ENCODE measurements at places on chromosomes 7 and 10.
A peak's percentile ranks its signal among the peaks of the same experiment; 100 is the strongest.

GRCh38 chr7:5590596-5591277 is 167.1 kb upstream of the TNRC18 start:
- no peak for DNase-seq

DNA sequence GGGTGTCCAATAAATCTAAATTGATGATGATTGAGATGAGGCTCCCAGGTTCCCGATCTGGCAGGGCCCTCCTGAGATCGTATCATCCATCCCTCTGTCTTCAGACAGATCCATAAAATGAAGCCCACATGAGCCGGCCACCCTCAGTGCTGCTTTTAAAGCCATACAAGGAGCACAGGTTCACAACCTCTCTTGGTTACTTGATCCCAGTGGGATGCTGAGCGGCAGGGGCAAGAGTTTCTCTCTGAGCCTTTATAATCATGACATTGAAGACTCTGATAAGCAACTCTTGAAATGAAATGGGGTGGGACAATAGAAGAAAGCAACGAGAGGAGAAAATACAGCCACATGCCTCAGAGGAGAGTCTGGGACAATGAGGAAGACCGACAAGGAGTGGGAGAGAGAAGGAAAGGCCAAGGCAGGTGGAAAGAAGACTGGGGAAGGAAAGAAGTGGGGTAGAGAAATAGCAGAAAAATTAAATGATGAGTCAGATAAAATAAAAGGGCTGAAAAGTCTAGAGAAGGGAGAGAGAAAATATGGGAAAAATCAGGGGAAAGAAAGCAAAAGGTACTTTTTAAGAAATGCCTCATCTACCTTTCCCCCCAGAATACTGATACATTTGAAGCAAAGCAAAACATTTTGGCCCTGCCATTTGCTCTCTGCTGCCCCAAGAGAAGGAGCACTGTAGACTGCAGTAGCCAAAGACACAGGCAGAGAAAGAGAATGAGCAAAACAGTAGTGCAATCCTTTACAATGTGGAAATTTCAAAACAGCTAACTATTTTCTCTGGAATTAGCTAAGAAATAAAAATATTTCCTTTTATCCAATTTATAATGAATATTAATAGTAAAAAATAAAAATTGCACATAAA is 14.6 kb downstream of the GBX1 start:
- no peak for DNase-seq

DNA sequence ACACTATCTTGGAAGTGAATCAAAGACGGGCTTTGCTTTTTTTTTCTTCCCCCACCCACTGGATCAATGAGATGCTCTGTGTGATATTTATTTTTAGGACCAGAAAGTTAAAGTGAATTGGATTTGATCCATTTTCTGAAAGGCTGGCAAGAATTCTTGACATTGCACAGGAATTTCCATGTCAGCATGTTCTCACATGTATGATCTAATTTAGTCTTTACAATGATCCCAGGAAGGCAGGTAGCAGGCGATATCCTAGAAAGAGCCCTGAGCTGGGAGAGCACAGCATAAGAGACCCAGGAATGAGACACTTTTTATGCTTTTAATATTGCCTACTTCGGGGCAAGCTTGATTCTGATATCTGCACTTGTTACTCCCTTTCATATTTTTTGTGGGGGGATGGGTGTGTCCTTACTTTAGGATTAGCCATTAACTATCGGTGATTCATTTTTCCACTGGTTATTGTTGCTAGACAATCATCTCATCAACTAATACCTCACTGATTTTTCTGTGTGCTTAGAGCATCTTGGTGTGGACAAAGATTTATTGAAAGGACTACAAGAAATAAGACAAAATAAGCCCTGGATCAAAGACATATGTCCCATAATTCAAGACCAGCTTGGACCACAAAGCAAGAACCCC is 58.1 kb downstream of the NRP1 start:
- DNase-seq = no peak

- DNase-seq = no peak
Observed at GRCh38 chr7:151628846-151629604, 109.3 kb upstream of the RHEB start.

DNA sequence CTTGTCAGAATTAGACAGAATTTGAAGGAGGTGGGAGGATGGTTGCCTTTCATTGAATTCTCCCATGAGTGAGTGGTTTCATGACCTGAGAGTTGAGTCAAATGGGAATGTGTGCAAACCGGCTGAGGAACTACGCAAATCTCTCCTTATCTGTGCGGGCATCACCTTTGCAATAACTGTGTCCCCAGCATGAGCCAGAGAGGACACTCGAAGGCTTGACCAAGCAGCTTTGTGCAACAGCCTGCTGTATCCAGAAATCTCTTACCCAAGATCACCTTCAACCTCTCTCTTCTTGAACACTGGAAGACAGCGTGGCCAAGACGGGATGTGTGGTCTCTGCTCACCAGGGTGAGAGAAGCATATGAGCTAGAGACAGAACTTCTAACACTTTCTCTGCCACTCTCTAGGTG is 93.8 kb upstream of the IKZF1 start:
- DNase-seq = no peak

DNA sequence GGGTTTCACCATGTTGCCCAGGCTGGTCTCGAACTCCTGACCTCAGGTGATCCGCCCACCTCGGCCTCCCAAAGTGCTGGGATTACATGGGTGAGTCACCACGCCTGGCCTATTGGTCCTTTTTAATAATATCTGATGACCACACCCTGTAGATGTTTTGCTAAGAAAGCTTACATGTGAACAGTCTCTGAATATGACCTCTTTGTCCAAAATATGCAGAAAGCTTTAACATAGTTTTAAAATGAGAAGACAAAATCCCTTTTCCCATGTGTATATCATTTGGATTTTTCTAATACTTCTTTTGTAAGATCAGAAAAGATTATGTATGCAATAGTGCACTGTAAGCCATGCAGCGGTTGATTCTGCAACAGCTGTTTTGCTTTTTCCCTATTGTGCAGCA is 38.5 kb downstream of the MCU start:
- DNase-seq = no peak

DNA sequence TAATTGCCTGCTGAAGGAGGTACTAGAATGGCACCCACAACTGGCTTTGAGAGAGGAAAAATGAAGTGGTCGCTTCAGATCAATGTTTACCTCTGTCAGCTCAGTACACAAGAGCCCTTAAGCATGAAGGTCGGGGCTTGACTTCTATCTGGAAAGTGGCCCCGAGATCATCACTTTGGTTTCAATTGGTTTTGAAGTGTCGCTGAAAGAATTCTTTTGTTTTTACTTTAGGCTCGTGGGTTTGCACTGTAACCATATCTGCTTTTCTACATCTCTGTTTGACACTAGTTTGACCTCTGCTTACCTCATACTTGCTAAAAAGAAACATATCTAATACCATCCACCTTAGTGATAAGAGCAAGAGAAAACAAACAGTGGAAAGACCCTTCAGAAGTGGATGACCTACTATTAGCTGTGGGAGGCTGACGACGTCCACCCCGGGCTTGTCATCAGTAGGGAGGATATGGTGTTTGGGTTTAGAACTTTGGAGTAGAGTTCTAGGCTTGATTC is 361.8 kb downstream of the GATA3 start:
- DNase-seq = no peak

DNA sequence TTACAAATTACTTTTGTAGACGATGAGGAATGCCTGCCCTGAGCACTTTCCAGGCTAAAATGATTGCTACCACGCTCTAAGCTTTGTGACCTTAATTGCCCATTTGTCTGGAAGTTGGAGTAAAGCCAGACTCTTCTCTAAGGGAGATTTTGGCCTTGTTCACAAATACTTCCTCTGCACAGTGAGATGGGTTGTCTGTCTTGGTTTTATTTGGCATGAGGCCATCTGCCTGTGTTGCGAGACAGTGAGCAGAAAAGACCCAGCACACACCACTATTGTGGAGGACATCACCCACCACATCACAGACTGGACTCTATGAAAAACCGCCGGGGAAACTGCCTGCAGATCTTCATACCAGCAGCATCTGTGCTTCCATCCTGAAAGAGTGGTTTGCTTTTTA is 138.4 kb downstream of the BICC1 start:
- peak; percentile 55 for DNase-seq

- no peak for DNase-seq
Observed at GRCh38 chr7:132185150-132185549, 391.1 kb downstream of the PLXNA4 start.

GRCh38 chr10:78875331-78875877 is 193.4 kb upstream of the ZMIZ1 start:
- no peak for DNase-seq

- DNase-seq = no peak
Observed at GRCh38 chr7:18518555-18518954, 23.0 kb downstream of the HDAC9 start.

- DNase-seq = no peak
Observed at GRCh38 chr10:119737039-119737663, 11.3 kb downstream of the INPP5F start.

- peak; percentile 18 for DNase-seq
Observed at GRCh38 chr10:132836248-132836831, 50.4 kb upstream of the NKX6-2 start.

- DNase-seq = no peak
Observed at GRCh38 chr10:128180843-128181242, 54.6 kb upstream of the MKI67 start.

GRCh38 chr10:18680754-18681153 is 21.5 kb downstream of the ARL5B start:
- no peak for DNase-seq

- no peak for DNase-seq
Observed at GRCh38 chr10:129777687-129778086, 186.4 kb downstream of the EBF3 start.

DNA sequence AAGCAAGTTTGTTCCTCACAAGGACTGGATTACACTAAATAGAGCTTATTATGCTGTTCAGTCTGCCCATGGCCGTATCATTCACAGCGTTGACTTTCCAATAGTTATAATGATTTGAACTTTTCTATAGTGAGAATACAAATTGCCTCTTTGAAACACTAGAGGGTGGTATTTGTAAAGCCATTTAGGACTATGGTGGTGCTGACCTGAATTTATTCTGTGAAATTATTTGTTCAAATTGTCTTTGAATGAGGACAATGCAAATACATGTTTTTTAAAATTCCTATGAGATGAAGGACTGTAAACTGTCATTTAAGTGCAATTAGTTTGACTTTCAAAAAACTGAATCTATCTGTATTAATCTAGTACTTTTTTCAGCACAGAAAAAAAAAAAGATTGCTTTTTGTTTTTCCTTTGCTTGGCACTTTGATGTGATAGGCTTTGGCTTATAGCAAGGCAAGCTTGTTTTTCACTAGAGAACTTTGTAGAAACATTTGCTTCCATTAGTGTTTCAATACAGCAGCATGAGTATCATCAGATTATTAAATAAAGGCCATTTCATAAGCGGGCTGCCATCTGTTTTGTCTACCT is 122.7 kb upstream of the TMEM229A start:
- peak; percentile 69 for DNase-seq

DNA sequence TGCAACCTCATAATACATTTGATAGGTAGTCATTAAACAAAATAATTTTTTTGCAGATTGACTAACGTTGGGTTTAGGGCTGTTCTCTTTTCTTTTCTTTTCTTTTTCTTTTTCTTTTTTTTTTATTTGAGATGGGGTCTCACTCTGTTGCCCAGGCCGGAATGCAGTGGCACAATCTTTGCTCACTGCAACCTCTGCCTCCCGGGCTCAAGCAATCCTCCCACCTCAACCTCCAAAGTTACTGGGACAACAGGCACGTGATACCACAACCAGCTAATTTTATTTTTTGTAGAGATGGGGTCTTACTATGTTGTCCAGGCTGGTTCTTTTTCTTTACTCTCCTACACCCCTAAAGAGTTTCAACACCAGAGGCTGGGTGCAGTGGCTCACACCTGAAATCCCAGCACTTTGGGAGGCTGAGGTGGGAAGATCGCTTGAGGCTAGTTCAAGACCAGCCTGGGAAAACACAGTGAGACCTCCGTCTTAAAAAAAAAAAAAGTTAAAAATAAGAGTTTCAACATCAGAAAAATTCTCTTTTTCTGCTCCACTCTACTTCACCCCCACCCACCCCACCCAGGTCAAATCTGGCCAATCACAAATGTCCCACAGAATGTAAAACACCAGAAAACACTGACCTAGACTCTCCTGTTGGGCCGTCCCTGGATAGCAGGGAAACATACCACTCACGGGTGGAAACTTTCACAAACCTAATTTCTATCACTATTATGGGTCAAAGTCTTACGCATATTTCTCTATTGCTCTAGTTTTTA is 3.0 kb downstream of the HIP1 start:
- no peak for DNase-seq

DNA sequence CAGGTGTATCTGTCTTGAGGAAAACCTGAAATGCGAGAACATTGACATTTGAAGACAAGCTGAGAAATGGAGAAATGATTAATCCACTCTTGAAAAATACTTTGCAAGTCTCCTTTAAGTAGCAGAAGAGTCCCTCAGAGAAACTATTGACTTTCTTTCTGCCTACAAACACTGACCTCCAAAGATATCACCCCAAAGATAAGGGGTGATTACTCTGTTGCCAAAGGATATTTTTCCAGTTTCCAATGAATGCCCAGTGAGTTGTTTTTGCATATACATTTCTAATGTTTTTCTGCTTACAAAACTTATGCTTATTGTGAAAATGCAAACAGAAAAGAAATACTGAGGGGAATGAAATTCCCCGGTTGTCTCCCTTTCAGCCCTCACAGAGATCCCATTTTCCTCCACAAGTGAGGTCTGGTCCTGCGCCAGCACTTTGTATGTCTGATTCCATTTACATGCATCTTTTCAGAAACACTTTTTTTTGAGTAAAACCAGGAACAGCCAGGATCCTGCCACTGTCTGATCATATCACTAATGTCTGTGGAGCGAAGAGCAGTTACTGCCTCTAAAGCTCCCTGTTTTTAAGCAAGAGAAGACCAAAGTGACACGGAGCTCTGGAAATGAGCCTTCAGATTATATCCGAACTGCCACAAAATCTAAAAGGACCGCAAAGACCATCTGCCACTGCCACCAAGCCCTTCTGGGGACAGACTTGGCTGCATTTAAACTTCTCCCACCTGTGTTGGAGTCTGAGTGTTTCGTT is 82.9 kb upstream of the PDCD4 start:
- peak; percentile 49 for DNase-seq

DNA sequence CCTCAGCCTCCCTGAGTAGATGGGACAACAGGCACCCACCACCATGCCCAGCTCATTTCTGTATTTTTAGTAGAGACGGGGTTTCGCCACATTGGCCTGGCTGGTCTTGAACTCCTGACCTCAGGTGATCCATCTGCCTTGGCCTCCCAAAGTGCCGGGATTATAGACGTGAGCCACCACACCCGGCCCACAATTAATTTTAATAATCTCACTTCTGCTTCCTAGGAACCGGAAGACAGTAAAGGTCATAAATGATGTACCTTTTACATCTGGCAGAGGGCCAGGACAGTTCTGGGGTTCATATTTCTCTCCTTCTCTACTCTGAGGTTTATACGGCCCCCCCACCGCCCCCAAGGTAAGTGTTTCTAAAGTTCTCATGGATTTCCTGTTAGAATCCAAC is 31.2 kb upstream of the AOAH start:
- DNase-seq = no peak

DNA sequence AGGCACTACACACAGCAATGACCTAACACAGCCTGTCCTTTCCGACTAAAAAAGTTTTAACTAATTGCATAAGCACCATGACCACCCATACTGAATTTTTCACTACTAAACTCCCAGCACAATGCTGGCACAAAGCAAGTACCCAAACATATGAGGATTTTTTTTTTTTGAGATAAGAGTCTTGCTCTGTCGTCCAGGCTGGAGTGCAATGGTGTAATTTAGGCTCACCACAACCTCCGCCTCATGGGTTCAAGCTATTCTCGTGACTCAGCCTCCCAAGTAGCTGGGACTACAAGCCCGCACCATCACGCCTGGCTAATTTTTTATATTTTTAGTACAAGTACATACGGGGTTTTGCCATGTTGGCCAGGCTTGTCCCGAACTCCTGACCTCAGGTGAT is 5.1 kb downstream of the UBE2H start:
- no peak for DNase-seq

GRCh38 chr10:106107706-106108105 is 1056.8 kb downstream of the SORCS1 start:
- DNase-seq = no peak
